Neural progenitor cell (in vitro differentiated cells): ENCODE measurements at places on chromosomes 12 and 14. TPM values are rescaled to one million over a fixed set of nuclear protein-coding genes. Genes with fewer than 3 reads are reported as not detected.

GRCh38 chr12:94254270-94254669 is 105.9 kb downstream of the PLXNC1 start:
- no peak for DNase-seq
- no peaks in the 10 kb centered on the region for H3K27me3 ChIP-seq
- peaks cover 23% of the 10 kb centered on the region for H3K4me1 ChIP-seq
- H3K4me3 ChIP-seq = no peak overlapping the region
- H3K27ac ChIP-seq = no peak overlapping the region

- no peaks in the 10 kb centered on the region for H3K36me3 ChIP-seq
- no peak for DNase-seq
- no peak overlapping the region for H3K4me3 ChIP-seq
- H3K27ac ChIP-seq = no peak overlapping the region
These were observed 36.0 kb downstream of the FMNL3 start for GRCh38 chr12:49671031-49671765.

DNA sequence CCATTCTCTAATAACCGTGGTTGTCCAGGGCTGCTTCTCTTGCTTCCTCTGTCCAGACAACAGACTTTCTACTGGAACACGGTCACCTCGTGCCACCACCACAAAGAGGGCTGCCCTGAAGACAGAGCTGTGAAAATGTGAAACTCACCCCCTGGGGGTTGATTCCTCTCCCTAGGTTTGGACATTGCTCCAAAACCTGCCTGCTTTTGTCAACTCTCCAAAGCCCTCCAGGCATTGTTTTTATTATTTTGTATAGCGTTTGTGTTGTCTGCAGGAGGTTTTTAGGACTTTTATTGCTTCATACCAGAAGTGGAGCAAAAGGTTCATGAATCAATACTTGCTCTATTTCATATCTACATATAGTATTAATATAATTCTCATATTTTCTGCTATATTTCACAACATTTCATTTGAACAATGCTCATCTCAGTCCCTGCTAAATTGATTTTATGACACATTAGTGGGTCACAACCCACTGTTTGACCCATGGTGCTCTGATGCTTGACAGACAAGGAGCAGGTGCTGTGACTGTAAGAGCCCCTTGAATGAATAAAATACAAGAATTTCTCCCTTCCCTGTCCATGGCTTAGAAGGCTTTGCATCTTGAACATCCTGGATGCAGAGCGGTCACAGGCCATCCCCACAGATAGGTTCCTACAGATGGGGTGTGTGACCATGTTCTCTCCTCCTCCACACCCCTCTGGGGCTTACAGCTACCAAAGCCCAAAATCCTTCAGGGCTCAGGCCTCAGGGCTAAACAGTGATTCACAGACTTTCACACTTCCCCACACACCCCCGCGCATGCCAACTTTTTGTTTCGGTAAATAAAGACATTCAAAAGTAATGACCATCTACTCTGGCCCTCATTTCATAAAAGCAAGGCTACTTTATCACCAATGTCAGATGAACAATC is 20.6 kb upstream of the EML1 start:
- H3K27ac ChIP-seq = no peak overlapping the region
- no peaks in the 10 kb centered on the region for H3K36me3 ChIP-seq
- DNase-seq = no peak
- H3K4me3 ChIP-seq = no peak overlapping the region
- H3K4me1 ChIP-seq = peaks cover 32% of the 10 kb centered on the region

DNA sequence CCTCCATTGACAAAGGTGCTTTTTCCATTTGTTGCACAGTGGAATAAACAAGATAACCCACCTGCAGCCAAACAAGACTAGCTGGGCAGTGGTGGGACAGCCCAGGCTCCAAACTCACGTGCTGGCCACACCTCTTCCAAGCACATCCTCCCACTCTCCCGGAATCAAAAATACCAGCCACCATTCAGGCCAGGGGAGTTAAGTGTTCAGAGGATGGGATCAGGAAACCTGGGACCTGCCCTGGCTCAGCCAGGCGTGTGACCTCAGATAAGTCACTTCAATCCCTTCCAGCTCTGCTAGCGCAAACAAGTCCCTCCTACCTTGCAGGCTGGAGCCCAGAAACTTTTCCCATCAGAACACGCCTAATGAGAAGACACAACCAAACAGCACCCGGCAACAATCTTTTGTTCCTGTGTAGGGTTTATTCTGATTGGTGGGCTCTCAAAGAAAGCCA is 43.3 kb downstream of the ACTN1 start:
- peak; percentile 37 for DNase-seq
- no peak overlapping the region for H3K27ac ChIP-seq
- H3K4me1 ChIP-seq = peaks cover 24% of the 10 kb centered on the region
- H3K4me3 ChIP-seq = no peak overlapping the region
- no peaks in the 10 kb centered on the region for H3K27me3 ChIP-seq
- no peaks in the 10 kb centered on the region for H3K36me3 ChIP-seq

LGALS3 gene
- total RNA-seq = 0.99 TPM in 1 of 2 replicates, not detected in the other

- H3K4me3 ChIP-seq = no peak overlapping the region
- peaks cover 58% of the 10 kb centered on the region for H3K27me3 ChIP-seq
- no peaks in the 10 kb centered on the region for H3K36me3 ChIP-seq
- no peak overlapping the region for H3K27ac ChIP-seq
- H3K4me1 ChIP-seq = no peaks in the 10 kb centered on the region
These were observed 36.3 kb upstream of the OAS1 start for GRCh38 chr12:112870267-112870980.

DNA sequence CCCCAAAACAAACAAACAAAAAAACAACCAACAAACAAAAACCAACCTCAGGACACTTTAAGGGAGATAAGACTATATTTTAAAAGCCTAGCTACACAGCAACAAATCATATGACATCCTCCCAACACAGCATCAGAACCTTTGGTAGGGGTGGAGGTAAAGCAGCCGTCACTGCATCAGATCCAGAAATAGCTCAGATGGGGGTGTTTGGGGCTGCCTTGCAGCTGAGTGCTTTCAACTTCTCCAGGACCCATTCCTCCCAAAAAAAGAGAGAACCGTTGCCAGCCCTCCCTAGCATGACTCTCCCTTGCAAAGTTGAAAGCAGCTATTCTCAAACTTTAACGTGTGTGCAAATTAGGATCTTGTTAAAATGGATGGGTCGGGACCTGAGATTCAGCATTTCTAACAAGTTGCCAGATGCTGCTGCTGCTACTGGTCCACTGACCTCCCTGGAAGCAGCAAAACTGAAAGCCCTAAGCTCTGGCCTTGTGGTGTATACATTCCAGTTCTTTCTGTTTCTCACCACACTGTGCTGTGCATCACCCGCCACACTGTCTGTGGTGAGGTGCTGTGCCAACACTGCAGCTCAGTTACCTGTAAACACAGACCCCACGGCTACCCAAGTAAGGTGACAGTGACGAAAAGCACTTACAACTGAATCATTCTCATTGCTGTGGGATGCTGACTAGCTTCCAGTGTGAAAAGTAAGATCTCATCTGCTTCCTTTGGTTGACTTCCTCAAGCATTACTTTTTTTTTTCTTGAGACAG is 54.0 kb downstream of the SLC38A1 start:
- no peak overlapping the region for H3K4me3 ChIP-seq
- H3K27ac ChIP-seq = no peak overlapping the region
- H3K4me1 ChIP-seq = no peaks in the 10 kb centered on the region
- no peak for DNase-seq
- H3K36me3 ChIP-seq = peaks cover 7% of the 10 kb centered on the region

DNA sequence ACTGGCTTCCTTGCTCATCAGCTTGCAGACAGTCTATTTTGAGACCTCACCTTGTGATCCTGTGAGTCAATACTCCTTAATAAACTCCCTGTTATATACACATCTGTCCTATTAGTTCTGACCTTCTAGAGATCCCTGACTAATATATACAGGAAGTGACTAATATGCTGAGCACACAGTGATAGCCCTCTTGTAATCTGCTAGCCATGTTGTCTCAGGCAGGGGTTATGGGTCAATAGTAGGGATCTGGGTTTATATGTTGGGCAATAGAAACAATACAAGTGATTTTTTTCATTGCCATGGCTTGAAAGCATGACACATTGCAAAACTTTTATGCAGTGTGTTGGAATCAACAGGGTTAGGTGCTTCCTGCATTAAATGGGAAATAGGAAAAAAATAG is 562.2 kb downstream of the GALC start:
- no peaks in the 10 kb centered on the region for H3K27me3 ChIP-seq
- H3K4me3 ChIP-seq = no peak overlapping the region
- no peak for DNase-seq
- H3K4me1 ChIP-seq = no peaks in the 10 kb centered on the region

TAS2R14 gene
- total RNA-seq = 4.1 and 7.0 TPM in 2 replicates

GRCh38 chr14:76769636-76770292 is 8.5 kb downstream of the VASH1 start:
- no peak for DNase-seq
- no peak overlapping the region for H3K4me3 ChIP-seq
- H3K4me1 ChIP-seq = peaks cover 17% of the 10 kb centered on the region

GRCh38 chr12:118013283-118013682 is 3.2 kb upstream of the RFC5 start:
- H3K27ac ChIP-seq = no peak overlapping the region
- H3K36me3 ChIP-seq = no peaks in the 10 kb centered on the region

DNA sequence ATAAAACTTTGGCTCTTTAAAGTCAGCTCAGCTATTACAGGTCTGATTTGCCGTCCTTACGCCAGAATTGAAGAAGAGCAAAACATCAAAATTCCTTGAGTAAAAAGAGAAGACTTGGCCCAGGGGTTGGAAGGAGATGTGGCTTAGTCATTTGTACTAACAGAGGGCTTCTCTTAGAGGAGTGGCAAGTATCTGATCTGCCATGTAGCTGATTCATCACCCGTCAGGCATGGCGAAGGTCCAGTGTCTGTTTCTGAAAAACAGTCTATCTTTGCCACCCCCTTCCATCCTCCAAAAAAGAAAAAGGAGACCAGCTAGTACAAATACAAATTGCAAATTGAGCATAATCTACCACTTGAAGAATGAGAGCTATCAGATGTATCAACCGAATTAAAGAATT is 91.9 kb downstream of the RAD52 start:
- DNase-seq = no peak
- no peaks in the 10 kb centered on the region for H3K27me3 ChIP-seq
- H3K4me1 ChIP-seq = no peaks in the 10 kb centered on the region
- peaks cover 29% of the 10 kb centered on the region for H3K36me3 ChIP-seq
- no peak overlapping the region for H3K4me3 ChIP-seq

DNA sequence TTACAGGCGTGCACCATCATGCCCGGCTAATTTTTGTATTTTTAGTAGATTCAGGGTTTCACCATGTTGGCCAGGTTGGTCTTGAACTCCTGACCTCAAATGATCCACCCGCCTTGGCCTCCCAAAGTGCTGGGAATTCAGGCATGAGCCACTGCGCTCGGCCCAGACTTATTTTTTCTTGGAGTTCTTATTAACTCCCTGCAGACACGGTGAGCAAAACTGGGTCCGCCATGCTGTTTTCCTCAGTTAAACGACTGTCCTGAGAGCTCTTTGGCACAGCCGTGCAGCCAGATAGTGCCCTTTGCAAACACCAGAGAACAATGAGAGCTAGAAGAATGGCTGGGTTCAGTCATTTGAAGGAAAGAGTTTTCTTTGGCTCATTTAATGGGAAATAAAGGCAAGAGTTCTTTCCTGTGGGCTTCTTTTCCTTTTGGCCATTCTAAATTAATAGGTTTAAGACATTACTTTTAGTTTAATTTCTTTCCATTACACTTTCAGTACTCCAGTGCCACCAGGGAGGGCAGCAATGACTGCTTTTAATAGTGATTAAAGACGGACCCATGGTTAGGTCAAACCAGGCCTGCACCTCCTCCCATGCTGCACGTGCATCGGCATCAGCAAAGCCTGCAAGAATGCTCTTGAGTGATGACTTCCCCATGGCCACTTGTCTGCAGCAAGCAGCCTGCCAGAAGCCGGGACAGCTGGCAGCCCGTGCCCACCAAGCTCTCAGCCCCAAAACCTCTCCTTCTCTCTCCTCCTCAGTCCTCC is 60.7 kb downstream of the VCPKMT start:
- H3K4me1 ChIP-seq = no peaks in the 10 kb centered on the region
- H3K27me3 ChIP-seq = no peaks in the 10 kb centered on the region
- H3K4me3 ChIP-seq = no peak overlapping the region
- no peak overlapping the region for H3K27ac ChIP-seq
- peak; percentile 10 for DNase-seq

GRCh38 chr14:28879573-28879996 is 113.0 kb downstream of the FOXG1 start:
- H3K4me3 ChIP-seq = no peak overlapping the region
- H3K36me3 ChIP-seq = no peaks in the 10 kb centered on the region
- H3K27ac ChIP-seq = no peak overlapping the region

ACSM4 gene
- total RNA-seq = not detected in 2 replicates

DNA sequence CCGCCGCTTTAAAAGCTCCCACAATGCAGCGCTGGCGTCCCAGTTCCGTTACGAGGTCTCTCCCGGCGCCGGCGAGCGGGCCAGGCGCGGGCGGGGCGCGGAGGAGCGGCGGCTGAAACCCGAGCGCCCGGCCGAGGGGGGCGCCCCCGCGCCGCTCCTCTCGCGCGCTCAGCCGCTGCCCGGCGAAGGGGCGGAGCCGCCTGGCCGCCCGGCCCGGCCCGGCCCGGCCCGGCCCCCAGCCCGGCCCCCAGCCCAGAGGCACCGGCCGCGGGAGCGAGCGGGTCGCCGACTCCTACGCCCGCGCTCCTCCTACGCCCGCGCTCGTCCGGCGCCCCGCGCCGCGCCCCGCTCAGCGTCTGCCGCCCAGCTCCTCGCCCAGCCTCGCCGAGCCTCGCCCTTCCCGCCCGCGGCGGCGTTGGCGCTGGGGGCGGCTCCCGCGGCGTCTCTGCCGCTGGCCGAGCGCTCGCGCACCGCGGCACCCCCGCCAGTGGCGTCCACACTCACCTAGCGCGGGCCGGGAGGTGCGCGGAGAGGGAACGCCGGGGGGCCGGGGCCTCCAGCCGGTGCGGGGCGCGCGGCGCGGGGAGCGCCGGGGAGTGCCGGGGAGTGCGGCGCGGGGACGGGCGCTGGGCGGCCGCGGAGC is at the start of gene RASSF8:
Gene RASSF8, plus strand, starts transcription at position 255 of the 643 bp plus-strand sequence. CDS start 96,662 bp downstream, outside the sequence.
- H3K36me3 ChIP-seq = peaks cover 3% of the 10 kb centered on the region
- H3K27me3 ChIP-seq = no peaks in the 10 kb centered on the region
- H3K27ac ChIP-seq = peak within 1 kb of the TSS; percentile 89
- DNase-seq = peak; percentile 95

CLEC2B gene
- total RNA-seq = 0.28 and 1.0 TPM in 2 replicates

RFX4 gene
- total RNA-seq = 0.22 and 3.4 TPM in 2 replicates

DNA sequence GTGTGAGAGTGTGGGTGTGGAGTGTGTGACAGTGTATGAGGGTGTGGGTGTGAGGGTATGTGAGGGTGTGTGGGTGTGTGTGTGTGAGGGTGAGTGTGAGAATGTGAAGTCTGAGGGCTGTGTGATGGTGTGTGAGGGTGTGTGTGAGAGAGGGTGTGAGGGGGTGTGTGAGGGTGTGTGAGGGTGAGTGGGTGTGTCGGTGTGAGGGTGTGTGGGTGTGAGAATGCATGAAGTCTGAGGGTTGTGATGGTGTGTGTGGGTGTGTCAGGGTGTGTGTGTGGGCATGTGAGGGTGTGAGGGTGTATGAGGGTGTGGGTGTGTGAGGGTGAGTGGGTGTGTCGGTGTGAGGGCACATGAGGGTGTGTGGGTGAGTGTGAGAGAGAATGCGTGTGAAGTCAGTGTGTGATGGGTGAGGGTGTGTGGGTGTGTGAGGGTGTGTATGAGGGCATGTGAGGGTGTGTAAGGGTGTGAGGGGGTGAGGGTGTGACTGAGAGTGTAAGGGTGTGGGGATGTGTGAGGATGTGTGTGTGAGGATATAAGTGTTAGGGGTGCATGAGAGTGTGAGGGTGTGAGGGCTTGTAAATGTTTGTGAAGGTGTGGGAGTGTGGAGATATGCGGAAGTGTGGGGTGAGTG is 36.4 kb downstream of the TMEM121 start:
- H3K36me3 ChIP-seq = no peaks in the 10 kb centered on the region
- H3K27me3 ChIP-seq = no peaks in the 10 kb centered on the region
- DNase-seq = no peak
- H3K4me1 ChIP-seq = no peaks in the 10 kb centered on the region
- H3K27ac ChIP-seq = no peak overlapping the region
- no peak overlapping the region for H3K4me3 ChIP-seq
